Stimulated activated CD8-positive, alpha-beta memory T cell treated with anti-CD3 and anti-CD28 coated beads, Interleukin-7, amount 100 ng/mL, for 1 hour (primary cell): ENCODE measurements at places on chromosomes 6 and 20.

- no peak for DNase-seq
These were observed 90.0 kb upstream of the TNFAIP3 start for GRCh38 chr6:137776786-137777686.

DNA sequence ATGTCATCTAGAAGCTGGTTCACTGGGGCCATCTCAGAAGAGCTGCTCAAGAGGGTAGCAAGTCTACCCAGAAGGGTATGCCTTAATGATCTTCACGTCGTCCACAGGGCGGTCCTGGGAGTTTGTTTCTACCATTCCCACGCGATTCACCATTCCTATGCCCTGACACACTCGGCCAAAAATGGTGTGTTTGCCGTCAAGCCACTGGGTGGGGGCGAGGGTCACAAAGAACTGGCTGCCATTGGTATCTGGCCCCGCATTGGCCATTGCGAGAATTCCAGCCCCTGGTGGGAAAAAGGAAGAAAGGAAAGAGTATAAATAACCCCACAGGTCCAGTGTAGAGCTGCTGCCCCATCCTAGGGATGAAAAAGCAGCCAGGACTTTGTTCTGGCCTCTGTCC lies 16.5 kb upstream of the CPNE5 start:
- DNase-seq: no peak

- DNase-seq: no peak
These were observed 1.6 kb downstream of the MAP3K5 start for GRCh38 chr6:136790411-136791295.

GRCh38 chr20:9112541-9113515 lies 43.9 kb downstream of the PLCB4 start:
- no peak for DNase-seq

DNA sequence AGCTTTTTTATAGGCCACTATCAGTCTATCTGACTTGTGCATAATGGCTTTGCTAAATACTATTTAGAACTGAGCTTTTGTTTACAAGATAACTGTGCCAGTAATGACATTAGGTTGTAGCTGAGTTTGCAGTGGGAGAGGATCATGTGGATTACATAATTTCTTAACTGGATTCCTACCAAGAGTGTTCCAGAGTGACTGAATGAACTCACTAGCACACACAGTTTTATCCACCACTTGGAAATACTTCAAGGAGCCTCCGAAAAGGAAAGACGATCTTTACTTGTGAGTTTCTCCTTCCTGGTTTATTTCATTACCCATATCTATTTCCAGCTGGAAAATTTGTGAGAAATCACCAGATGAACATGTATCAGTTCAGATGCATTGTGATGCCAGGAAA lies 10.9 kb upstream of the SYNE1 start:
- DNase-seq: no peak

DNA sequence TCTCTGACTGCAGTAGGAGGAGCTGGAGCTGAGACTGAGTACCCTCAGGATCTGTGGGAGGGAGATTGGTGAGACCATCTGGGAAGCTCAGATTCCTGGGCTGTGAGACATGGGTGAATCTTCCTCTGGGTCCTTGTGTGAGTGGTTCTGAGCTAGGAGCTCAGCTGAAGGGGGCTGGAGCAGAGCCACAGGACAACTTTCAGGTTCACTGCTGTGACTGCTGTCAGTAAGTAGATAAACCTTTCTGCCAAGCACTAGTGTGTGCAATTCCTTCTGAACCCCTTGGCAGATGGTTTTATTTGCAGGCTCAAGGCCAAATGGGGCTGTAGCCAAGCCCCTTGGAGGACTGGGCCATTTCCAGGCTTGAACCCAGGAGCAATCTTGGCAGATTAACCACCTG lies 49.6 kb upstream of the SNAP91 start:
- DNase-seq: no peak

GRCh38 chr6:118735320-118735719 lies 83.9 kb upstream of the CEP85L start:
- no peak for DNase-seq

GRCh38 chr6:159642481-159642880 lies 50.6 kb downstream of the SOD2 start:
- DNase-seq: no peak

GRCh38 chr6:90227213-90227612 lies 69.4 kb downstream of the BACH2 start:
- DNase-seq: no peak

DNA sequence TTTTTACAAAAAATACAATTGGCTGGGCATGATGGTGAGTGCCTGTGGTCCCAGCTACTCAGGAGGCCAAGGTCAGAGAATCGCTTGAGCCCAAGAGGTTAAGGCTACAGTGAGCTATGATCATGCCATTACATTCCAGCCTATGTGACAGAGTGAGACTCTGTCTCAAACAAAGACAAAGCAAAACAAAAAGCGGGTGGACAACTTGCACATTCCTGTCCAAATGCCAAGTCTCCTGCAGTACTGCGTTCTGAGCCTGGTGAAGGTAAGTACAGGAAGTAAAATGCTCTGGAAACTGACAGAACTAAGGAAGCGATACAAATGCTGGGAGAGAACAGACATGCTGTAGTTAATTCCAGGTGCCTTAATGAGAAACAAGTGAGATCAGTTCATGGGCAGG lies 20.4 kb upstream of the TMEM242 start:
- DNase-seq: no peak

DNA sequence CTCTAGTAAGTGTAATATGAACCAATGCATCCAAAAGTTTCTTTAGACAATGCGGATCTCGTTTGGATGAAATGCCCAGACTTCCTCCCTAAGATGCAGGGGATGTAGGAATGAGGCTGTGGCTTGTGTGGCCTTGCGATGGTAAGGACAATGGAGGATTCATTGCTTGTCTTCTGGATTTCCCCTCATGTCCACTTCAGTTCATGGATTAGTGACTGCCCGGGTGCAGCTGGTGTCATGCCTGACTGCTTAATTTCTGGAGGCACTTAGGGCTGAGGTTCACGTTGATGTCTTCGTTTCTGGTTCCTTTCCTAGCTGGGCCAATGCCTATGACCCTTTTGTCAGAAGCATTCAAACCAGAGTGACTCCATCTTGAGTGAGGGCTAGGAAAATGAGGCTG lies 93.8 kb downstream of the SCP2D1 start:
- DNase-seq: no peak

DNA sequence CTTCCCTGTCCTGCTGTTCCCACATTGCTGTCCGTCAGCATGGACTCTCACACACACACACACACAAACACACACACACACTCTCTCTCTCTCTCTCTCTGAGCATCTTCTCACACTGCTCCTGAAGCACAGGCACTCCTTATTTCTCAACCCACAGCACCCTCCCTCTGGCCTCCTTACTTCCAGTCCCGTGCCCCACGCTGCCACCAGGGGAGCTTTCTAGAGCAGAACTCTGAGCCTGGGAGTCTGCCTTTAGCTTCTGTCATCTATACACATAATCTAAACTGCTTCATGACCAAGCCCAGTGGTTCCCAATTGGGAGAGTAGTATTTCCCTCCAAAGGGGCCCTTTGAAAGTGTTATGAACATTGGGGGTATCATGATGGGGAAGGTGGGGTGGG lies 29.1 kb downstream of the HECA start:
- no peak for DNase-seq

DNA sequence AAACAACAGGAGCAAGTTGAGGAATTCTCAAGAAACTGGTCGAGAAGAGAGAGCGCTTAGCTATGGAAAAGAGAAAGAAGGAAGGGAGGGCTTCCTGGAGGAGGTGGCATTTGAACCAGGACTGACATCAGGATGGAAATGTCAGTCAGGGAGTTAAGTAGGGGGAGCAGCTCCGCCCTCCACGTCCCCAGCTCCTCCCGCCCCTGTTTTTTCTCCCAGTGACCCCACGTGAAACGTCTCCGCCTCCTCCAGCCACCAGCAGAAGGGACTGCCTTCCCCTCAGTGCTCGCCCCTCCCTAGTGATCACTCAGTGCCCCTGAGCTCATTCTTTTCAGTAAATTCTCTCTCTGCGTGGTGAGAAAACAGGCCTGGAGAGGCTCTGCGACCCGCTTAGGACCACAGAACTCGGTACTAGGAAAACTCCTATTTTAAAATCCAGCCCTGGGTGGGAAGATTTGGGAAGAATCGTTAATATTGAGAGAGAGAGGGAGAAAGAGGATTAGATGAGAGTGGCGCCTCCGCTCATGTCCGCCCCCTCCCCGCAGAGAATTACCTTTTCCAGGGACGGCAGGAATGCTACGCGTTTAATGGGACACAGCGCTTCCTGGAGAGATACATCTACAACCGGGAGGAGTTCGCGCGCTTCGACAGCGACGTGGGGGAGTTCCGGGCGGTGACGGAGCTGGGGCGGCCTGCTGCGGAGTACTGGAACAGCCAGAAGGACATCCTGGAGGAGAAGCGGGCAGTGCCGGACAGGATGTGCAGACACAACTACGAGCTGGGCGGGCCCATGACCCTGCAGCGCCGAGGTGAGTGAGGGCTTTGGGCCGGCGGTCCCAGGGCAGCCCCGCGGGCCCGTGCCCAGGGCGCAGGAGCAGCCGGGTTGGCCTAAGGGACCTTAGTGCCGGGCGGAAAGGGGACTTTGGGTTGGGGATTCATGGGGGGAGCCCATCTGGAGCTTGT lies 4.6 kb downstream of the HLA-DPB1 start:
- DNase-seq: no peak

DNA sequence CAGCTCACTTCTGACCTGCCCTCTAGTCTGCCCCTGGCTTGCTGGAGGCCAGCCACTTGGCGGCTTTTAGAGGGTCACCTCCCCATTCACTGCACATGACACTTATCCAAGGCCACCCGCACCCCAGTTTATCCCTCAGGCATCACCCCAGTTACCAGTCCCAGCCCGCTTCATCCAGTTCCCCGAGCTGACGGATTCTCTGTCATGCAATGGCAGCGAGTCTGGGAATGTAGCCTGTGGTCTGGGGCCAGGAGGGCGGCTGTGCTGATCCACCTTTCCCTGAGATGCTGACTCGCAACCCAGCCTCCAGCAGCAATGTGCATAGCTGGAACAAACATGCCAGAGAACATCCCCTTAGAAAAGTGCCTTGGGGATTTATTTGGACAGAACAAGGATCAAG lies 25.8 kb downstream of the SYNDIG1 start:
- no peak for DNase-seq

DNA sequence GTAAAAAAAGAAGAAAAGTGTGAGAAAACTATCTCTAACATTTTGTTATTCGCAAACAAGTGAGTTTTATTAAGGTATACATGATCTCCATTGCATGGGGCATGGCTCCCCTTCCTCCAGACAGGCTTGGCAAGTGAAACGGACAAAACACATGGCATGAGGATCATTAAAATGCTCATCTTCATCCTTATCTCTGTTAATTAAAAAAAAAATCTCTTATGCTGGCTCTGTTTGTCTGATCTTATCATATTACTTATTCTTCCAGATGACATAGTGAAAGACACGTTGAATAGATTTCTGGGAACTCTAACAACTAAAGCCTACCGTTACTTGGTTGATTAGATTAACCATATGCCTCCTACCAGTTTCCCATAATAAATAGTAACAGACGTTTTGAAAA lies 89.4 kb downstream of the CLVS2 start:
- DNase-seq: no peak

DNA sequence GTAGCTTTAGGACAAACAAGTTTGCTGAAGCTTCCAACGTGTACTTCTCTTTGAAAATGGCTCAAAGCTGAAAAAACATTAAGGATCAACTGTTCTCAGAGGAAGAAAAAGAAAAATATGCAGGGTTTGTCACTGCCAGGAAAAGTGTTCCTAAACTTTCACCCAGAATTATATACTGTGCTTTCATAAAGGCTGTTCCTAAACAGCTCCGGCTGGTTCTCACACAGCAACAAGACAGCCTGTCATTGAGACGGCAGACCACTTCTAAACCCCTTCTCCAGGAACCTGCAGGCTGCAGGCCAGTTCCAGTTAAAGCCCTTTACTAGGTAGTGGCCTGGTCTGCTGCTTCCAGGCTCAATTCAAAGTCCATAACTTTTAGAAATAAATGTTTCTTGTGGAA lies 97.4 kb upstream of the SOX4 start:
- DNase-seq: no peak

- DNase-seq: no peak
These were observed 188.6 kb downstream of the ZDHHC14 start for GRCh38 chr6:157569543-157569942.

DNA sequence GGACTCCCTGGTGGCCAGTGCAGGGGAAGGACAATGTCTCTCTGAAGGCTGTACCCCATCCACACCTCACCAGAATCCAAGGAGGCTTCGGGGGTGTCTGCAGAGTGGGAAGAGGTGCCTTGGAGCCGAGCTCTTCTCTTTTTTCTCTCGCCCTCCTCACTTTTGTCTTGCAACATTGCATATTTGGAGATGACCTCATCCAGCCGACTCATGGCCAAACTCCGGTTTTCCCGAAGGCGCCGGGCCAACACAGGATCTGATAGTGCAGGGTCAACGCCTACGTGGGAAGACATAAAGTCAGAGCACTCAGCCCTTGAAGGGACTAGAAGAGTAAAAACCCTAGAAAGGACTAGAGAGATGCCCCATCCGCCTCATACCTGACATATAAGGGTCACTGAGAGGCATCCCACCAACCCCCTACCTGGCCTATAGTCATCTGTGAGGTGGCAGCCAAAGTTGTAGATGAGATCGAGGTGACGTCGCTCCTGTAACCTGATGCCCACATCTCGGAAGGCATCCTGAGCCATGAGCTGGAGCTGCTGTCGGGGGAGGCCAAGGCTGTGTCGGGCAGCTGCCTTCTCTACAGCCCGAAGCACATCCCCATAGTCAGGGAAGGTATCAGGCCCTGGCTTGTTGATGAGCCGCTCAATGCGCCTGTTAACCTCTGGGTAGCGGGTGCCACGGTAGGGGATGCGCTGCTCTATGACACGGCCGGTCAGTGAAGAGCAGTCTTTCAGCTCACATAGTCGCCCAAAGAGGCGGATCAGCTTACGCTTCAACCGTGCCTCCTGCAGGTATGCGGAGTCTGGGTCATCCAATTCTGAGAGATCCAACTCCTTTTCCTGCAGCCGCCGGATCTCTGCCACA lies 3.0 kb upstream of the ZBTB22 start:
- DNase-seq: no peak

- no peak for DNase-seq
These were observed 37.5 kb upstream of the LCA5 start for GRCh38 chr6:79574630-79575225.

DNA sequence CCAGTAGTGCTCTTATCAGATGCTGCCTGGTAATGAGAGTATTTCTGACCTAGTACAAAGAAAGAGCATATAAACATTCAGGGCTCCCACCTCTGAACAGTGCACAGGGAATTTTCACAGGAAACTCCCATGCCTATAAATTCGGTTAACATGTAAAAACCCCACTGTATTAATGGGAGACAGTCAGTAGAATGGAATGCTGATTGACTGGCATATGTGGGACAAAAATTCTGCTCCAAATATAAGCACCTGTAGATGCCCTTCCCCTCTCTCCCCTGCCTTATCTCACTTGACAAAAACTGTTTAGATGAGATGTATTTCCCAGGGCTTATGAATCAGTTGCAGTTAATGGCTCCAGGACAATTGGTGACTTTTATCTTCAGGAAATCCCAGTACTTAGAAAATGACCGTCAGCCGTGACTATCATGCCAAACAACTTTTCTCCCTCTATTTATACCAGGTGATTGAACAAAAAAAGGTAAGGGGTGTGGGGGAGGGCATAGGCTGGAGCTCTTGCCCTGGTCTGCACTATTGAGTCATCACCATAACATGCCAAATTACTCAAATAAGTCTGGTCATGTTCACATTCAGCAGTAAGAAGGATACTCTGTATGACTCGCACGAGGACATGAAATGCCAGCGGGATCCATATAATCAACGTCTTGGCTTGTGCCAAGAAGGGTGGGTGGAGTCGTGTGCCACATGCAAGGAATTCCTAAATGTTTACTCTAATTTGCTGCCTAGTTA lies 176.4 kb upstream of the BMP2 start:
- DNase-seq: no peak
